ENCODE measurements at places on chromosomes 3 and 15.

- no peak for DNase-seq
These were observed 482.7 kb upstream of the ADAMTS9 start for GRCh38 chr3:65170390-65171042.

DNA sequence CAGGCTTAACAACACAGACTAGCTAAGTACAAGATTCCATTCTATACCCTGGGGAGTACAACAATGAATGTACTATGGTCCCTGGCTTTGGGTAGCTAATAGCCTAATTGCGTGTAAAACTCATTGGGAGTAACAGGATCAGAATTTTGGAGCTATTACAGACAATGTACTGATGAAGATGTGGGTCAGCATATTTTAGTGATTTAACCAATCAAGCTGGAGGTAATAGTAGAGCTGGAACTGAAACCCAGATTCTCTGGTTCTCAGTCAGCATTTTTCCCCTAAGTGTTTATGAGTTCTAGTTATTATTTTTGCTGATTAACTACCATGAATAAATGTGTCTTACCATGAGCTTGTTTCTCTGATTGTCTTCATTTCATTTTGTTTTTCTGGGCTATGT, 578.7 kb downstream of the NLGN1 start:
- DNase-seq, result no peak

GRCh38 chr3:100753846-100754245, 44.6 kb downstream of the TFG start:
- no peak for DNase-seq

DNA sequence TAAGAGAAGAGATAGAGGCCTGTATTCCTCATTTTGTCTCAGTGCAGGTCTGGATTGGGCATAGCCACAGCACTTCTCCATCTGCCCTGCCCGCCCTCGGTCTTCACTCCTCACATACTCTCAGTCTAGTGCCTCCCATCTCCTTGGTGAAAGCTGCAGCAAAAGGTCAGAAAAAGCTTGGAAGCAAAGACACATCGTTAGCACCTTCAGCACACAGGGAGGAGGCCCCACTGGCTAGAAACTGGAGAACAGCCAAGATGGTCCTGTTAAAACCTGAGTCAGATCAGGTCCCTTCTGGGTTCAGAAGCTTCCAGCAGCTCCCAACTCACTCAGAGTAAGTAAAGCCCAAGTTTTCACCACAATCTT, 1.6 kb upstream of the KLF15 start:
- no peak for DNase-seq

- no peak for DNase-seq
These were observed at the start of gene GNB5 for GRCh38 chr15:52191207-52191606. GNB5 (minus strand) TSS chr15:52191392; CDS start chr15:52184676, 6,716 bp downstream.

GRCh38 chr3:66948041-66948440, 50.1 kb upstream of the KBTBD8 start:
- DNase-seq, result no peak

- DNase-seq, result no peak
These were observed 288.9 kb upstream of the C2CD4B start for GRCh38 chr15:62453981-62454380.

DNA sequence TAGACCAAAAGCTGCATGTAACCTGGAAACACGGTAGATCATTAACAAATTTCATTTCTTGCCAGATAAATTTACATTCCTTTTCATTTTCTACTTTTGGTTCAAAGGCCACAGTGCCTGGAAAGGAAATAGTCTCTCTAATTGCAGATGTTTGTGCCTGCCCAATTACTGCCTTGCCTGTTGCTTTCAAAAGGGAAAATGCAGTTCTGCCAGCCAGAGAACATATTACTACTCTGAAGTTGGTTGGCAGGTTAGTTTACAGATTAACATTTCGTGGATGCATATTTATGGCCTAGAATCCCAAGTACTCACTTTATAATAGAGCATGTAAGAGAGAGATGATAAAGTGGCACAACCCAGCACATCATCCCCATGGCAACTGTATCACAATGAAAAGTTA, 124.3 kb upstream of the LRRC3B start:
- DNase-seq, result no peak

- peak; percentile 9 for DNase-seq
These were observed 12.7 kb upstream of the MINDY4B start for GRCh38 chr3:150917951-150918350.

DNA sequence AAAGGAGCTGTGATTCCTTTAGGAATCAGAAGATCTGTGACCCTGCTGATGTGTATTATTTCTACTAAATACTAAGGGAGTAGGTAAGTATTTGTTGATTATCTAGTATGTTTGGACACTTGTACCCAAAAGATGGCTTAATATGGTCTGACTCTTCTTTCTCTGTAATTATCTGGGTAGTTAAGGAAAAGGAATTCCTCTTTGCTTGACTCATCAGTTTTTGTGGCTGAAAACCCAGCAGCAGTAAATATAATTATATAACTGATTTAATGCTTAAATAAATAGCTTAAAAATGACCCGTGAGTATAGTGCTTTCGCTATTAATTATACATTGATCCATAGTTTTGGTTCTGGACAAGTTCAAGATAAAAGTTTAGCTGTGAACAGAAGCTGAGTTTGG, 155.8 kb downstream of the LRTM1 start:
- DNase-seq, result no peak

DNA sequence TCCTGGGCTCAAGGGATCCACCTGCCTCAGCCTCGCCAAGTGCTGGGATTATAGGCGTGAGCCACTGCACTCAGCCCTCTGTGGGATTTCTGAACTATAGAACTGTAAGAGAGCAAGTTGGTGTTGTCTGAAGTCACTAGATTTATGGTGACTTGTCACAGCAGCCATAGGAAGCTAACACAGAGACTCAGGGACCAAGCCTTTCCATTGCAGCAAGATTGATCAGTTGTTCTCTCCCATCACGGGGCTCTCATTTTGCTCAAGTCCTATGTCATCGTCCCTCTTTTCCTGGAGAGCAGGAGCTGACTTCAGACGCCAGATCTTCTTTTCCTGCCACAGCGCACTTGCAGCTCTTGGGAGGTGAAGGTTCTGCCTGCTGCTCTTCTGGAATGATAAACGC, 61.0 kb downstream of the APBA2 start:
- no peak for DNase-seq

DNA sequence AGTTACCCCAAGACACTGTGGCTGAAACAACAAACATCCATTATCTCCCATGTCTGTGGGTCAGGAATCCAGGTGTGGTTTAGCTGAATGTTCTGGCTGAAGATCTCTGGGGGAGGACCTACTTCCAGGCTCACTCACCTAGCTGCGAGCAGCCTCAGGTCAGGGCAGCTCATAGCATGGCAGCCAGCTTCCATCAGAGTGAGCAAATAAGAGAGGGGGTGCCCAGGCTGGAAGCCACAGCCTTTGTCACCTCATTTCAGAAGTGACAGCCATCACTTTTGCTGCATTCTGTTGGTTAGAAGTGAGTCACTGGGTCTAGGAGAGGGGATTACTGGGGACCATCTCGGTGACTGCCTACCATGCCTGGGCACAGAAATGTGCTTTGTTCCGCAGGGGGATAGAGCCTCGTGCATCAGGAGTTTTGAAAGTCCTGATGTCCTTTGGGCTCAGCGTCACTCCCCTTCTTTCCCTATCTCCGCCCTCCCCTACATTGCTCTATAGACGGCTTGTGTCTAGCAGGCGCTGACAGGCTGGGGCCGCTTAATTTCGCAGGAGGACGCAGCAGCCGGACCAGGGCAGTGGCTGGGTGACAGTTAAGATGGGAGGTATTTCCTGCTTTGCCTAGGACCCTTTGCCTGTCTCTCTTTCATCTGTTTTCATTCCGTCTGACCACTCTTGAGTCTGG, 25.4 kb downstream of the TGM4 start:
- no peak for DNase-seq

DNA sequence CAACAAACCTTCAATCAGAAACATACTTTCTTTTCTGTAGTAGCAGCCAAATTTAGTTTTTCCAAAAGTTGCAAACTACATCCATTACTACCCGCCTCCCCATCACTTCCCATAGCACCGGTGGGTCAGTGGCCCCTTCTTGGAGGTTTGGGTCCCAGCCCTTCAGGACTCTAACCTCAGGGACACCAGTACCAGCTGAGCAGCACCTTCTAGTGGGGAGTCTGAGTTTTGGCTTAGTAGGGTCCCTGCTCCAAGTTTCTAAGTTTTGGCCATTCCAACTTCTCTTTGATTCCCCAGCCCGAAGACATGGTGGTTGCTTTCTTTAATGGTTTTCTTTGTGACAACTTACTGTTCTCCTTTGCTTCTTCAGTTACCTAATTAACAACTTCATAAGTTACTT, 160.6 kb downstream of the ECT2 start:
- no peak for DNase-seq

DNA sequence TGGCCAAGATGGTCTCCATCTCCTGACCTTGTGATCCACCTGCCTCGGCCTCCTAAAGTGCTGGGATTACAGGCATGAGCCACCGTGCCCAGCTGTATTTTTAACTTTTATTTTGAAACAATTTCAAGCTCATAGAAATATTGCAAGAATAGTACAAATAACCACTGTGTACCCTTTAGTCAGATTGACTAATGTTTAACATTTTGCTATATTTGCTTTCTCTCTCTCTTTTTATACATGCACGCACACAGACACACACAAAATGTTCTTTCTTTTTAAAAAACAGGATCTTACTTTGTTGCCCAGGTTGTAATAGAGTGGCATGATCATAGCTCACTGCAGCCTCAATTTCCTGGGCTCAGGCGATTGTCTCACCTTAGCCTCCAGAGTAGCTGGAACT, 25.5 kb upstream of the DPPA4 start:
- DNase-seq, result no peak

DNA sequence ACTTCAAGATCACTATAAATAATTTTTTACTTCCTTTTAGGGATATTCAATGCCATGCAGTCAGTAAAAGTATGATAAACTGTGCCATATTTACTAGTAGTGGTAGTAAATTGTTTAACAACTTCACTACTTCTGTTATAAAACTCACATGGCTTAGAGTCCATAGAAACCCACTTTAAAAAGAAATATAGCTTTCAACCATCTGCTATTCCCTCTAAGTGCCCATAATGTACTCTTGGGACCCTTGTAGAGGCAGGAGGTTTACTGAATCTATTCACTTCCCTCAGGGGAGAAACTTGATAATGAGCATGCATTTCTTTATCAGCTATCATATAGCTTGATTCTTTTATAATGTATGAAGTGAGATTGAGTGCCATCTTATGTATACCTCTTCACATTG, 1448.4 kb upstream of the ALCAM start:
- no peak for DNase-seq

DNA sequence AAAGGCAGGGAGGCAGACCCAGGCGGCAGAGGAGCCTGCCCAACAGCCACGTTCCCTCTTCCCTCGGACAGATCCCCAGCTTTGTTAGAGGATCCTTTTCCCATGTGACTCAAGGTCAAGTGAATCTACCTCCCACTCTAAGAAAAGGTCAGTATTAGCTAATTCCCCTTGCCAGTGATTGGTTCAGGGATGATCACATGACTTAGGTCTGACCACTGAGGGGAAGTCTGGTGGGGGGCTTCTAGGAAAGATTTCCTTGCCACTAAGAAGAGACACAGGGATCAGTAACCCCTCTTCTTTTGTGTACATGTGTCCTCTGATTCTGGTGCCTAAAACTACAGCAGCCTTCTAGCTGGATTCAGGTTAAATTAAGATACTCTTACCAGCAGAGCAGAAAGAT, 266.3 kb upstream of the NSMCE3 start:
- no peak for DNase-seq

DNA sequence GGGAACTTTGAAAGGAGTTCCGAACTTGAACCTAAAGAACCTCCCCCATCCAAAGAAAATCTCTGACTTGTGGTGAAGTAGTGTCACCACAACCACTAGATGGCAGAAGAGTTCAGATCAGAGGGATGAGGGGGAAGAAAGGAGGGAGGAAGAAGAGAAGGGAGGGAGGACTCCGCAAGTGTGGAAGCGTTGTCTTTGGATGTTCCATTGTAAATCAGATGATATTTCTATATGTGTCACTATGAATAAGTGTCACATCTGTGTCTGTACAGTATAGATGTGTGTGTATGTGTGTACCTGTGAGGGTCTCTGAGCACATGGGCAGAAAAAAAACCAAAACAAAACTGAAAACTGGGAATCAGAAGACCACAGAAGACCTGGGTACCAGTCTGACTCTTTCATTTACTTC, 16.9 kb downstream of the SLC24A1 start:
- DNase-seq, result peak; percentile 63

GRCh38 chr15:91279486-91279885, 179.4 kb downstream of the SV2B start:
- DNase-seq, result no peak

DNA sequence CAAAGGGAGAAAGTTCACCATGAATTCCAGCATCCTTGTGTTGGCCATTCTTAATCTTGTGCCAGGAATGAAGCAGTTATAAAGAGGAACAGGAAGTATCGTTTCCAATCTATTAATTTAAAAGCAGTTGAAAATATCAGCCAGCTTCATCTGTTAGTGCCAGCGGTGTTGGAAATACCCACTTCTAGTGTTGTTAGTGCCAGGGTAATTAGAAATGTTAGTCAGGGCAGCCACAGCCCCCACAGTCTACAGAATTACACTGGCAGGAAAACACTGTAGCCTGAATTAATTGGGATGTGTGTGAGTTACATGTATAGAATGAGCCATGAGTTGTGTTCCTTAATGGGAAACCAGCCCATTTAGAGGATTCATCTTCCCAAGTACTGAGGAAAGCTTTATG, 127.8 kb downstream of the GHSR start:
- DNase-seq, result no peak

- no peak for DNase-seq
These were observed 94.4 kb downstream of the DNASE1L3 start for GRCh38 chr3:58116161-58116955.

GRCh38 chr3:155554777-155555451, 190.0 kb downstream of the PLCH1 start:
- no peak for DNase-seq

- no peak for DNase-seq
These were observed 637.1 kb downstream of the MAGI1 start for GRCh38 chr3:65401359-65402305.

DNA sequence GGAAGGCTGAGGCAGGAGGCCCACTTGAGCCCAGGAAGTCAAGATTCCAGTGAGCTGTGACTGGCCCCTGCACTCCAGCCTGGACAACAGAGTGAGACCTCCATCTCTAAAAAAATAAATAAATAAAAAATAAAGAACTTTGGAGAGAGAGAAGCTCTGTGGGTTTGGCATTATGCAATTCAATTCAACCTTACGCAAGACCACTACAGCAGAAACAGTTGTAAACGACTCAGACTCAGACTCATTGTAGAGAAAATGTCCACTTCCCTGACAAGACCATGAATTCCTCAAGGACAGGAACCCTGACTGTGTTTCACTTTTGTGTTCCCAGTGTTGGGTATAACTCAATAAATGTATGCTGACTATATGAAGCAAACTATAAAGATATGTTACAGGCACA, 90.3 kb upstream of the C3orf80 start:
- DNase-seq, result no peak

Measured in NCI-H510A treated with DMSO at 0.1 percent for 48 hours (cell line).